Hematopoietic multipotent progenitor cell treated with erythropoietin and hydrocortisone succinate and interleukin-3 and kit ligand, for 17 days (in vitro differentiated cells): ENCODE measurements at places on chromosomes 1 and 21.

DNA sequence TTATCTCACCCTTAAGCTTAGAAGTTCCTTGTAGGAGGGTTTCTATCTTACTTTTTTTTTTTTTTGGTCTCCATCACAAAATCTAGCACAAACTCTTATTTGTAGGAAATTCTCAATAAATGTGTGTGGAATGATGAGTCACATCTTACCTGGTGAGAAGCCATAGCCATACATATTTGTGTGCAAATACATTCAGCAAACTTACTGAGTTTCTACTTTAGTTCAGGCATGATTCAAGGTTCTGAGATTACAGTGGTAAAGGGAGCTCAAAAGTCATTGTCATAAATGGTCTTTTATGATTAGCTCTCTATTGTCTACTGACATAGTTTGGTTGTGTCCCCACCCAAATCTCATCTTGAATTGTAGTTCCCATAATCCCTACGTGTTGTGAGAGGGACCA is 193.1 kb upstream of the UBE2U start:
- no peak for DNase-seq

GRCh38 chr21:43600642-43601402 is 58.5 kb downstream of the HSF2BP start:
- DNase-seq, result no peak

DNA sequence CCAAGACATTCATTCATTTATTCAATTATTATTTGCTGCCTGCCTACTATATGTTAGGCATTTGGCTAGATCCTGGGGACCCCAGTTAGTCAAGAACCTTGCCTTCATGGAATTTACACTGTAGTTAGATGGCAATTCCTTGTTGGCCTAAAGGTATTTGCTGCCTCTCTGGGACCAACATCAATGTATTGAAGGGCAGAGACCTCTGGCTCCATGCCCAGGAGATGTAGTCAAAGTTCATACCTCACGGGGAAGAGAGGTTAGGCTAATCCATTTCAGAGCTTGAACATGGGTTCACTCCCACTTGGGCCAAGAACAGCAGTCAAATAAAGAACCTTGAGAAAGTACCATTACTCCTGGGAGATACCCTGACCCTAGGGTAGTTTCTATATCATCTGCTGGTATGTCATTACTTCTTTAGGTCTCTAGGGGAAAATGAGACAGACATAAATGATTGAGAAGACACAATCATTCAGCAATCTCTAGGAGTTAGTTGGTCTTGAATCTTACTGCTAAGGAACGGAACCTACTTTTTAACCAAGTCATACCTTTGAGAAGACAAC is 32.0 kb downstream of the SORT1 start:
- no peak for DNase-seq

DNA sequence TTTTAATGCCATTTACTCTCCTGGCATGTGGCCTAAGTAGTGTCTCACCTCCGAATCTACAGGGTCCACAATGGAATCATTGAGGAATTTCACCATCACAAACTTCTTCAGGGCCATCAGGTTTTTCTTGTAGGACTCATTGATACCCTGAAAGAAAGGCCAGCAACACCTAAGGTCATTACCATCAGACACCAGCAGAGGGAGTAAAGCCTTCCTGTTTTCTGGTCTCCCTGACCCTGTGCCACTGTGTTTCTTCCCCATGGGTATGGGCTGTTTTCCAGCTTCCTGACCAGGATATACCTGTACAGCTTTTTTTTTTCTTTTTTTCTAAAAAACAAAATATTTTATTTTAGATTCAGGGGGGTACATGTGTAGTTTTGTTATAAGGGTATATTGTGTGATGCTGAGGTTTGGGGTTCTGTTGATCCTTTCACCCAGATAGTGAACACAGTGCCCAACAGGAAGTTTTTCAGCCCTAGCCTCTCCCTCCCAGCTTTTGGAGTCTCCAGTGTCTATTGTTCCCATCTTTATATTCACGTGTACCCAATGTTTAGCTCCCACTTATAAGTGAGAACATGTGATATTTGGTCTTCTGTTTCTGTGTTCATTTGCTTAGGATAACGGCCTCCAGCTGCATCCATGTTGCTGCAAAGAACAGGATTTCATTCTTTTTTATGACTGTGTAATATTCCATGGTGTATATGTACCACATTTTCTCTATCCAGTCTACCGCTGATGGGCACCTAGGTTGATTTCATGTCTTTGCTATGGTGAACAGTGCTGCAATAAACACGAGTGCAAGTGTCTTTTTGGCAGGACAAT is 18.3 kb downstream of the PPT1 start:
- DNase-seq, result peak; percentile 72

DNA sequence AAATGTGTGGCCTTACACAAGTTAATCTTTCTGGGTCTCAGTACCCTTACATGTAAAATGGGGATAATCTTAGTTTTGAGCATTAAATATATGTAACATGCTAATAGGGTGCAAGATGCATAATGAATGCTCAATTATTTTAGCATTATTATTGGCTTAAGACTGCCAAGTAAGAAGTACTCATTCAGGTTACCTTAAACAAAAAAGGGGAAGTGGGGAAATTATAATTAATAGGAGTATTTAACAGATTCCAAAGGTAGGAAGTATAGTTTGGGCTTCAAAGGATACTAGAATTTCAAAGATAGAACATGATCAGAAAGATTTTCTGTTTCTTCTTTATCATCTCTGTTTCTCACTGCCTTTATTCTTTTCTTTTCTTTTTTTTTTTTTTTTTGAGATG is 5.8 kb upstream of the CFAP126 start:
- DNase-seq, result no peak
